Mesenteric fat pad (tissue), 1 donor: ENCODE measurements at places on chromosomes 13 and 19. TPM values are rescaled to one million over a fixed set of nuclear protein-coding genes. Genes with fewer than 3 reads are reported as not detected.

GRCh38 chr19:1884291-1884718, 991 bp downstream of the ABHD17A start:
- no peak for DNase-seq

DNA sequence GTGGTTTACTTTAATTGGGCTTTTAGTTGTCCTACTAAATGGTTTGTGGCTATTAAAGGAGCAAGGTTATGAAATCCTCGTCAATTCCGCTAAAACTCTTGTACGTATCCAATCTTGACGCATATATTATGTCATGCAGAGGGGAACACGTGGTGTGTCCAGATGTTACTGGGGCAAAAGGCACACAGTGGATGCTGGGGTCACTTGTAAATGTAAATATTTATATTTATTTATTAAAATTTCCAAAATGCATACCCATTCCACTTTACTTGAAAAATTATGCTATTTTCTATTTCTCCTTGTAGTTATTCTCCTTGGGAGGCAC, 36.7 kb upstream of the SLC46A3 start:
- DNase-seq: no peak

GRCh38 chr19:29248332-29248844, 35.4 kb upstream of the UQCRFS1 start:
- peak; percentile 80 for DNase-seq

The SPRY2 gene
- 55.9 TPM for total RNA-seq
